ENCODE measurements at places on chromosomes 1 and 21.
A peak's percentile ranks its signal among the peaks of the same experiment; 100 is the strongest.

GRCh38 chr1:202501281-202501680 is 152.8 kb downstream of the PPP1R12B start:
- peak; percentile 4 for DNase-seq

GRCh38 chr1:59779949-59780348 is 34.8 kb upstream of the HOOK1 start:
- DNase-seq: no peak

DNA sequence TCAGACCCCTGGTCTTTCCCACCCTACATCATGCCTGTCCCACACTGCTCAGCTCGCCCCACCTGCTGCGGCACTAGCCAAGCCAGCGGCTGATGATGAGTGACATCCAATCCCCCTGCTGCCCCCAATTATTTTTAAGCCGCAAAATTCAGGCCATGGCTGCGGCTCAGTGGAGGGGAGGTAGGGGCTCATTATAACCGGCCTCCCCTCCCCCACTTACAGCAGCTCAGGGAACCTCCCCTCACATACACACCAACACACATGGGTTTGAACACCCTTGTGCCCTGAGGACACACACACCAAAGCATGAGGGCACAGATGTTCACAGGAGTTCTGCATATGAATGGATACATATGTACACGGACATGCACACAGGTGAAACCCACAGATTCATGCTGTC is 5.3 kb downstream of the ADGRB2 start:
- no peak for DNase-seq

- peak; percentile 12 for DNase-seq
These were observed 34.2 kb upstream of the LRRC8C start for GRCh38 chr1:89598450-89599331.

GRCh38 chr1:181326348-181326747 is 157.0 kb upstream of the CACNA1E start:
- DNase-seq: no peak

GRCh38 chr1:25194572-25195020 is 37.7 kb downstream of the SYF2 start:
- no peak for DNase-seq

- no peak for DNase-seq
These were observed 66.7 kb downstream of the SLC45A1 start for GRCh38 chr1:8384577-8384976.

DNA sequence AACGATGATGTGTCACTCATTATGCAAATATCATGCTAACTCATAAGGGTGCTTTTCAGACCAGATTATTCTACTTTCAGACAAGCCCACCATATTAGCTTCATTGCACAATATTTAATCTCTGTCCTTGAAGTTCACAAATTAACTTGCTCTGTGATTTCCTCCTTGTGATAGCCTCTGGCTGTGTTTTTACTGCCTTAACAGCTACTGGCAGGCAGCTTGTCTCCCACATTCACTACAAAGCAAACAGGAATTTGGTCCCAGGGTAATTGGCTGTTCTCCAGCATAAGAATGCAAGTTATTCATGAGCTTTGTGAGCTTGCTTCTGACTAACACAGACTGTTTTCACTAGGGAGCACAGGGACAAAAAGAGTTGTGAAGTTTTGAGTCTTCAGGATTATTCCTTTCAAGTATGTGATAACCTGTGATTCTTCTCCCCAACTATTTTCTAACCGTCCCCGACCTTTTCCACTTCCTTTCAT is 87.9 kb upstream of the HMCN1 start:
- peak; percentile 78 for DNase-seq

- no peak for DNase-seq
These were observed 42.2 kb downstream of the TENT5C start for GRCh38 chr1:117648015-117648414.

DNA sequence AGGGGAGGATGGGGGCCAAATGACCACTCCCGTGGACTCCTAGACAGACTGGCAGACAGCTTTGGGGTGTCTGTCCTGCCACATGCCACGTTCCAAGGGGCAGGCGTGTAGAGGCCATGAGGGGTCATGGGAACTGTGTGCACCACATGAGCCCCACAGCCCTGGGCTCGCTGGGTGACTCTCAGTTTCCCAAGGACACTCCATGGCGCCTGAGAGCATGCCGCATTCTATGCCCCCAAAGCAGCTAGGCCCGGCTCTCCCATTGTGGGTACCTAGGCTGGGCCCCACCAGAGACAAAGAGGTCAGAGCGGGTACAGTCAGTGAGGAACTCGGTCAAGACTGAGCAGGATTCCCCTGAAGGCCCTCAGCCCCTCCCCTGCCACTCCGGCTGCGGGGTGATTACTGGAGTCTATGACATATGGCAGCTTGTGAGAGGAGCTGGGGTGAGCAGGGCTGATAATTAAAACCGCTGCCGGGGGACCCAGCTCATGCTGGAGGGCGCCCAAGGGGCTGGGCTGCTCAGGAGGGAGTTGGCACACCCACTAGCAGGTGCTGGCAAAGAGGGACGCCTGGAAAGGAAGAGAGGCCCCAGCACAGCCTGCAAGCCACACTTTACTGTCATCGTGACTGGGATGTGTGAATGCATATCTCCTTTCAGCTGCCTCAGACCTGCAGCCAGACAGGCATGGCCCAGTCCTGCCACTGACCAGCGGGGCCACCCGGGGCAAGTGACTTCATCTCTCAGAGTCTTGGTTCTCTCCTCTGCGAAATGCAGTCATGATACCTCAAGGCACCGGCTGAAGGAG is 8.4 kb downstream of the LRP8 start:
- no peak for DNase-seq

GRCh38 chr1:201365251-201365650 is 12.2 kb downstream of the TNNT2 start:
- no peak for DNase-seq

GRCh38 chr1:89942014-89942413 is 52.9 kb upstream of the ZNF326 start:
- DNase-seq: no peak

DNA sequence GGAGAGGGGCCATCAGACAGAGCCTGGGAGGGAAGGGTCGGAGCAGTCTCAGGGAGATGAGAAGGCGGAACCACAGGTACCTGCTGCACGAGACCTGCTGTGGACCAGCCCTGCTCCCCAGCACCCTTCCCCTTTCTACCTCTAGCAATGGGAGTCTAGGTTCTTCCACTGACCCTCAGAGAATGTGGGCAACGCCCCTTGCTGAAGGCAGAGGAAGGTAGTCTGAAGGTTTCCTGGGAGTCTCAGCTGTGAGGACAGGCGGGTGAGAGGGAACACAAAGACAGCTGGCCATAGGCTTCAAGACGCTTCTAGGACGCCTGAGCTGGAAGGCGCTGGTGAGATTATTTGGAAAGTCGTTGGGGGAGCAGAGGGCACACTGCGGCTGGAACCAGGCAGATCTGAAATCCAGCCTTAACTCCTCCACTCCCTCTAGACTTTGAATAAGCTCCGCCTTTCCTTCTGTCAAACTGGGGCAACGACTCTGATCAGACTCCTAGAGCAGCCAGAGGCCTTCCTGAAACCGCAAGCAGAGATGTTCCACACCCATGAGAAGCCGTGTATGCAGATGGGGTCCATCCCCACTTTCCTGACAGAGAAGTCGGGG is 18.1 kb downstream of the SLC45A3 start:
- DNase-seq: no peak

GRCh38 chr1:230335861-230336522 is 90.1 kb downstream of the PGBD5 start:
- no peak for DNase-seq

DNA sequence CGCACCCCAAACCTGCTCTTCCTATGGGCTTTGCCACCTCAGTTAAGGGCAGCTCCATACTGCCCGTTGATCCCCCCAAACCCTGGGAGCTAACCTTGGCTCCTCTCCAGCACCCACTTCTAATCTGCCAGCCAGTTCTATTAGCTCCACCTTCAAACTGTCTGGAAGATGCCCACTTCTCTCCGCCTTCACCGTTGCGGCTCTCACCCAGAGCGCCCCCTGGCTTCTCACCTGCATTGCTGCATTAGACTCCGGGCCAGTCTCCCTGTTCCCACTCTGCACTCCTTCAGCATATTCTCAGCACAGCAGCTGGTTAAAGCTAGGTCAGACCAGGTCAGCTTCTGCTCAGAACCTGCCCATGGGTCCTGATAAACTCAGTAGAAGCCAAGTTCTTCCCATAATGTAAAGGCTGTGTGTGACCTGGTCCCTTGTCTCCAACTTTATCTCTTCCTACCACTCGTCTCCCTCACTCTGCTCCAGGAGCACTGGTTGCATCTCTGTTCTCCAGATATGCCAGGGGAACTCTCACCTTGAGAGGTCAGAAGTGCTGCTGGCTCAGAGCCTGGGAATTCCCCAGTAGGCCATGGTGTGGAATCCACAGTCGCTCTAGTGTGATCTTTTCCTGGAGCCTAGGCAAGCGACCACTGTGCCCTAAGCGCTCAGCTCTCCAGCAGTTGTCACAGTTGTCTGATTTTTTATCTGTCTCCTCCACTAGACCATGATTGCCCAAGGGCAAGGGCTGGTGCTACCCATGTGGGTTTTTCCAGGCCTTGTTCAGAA is 150.3 kb downstream of the HMGB4 start:
- no peak for DNase-seq

DNA sequence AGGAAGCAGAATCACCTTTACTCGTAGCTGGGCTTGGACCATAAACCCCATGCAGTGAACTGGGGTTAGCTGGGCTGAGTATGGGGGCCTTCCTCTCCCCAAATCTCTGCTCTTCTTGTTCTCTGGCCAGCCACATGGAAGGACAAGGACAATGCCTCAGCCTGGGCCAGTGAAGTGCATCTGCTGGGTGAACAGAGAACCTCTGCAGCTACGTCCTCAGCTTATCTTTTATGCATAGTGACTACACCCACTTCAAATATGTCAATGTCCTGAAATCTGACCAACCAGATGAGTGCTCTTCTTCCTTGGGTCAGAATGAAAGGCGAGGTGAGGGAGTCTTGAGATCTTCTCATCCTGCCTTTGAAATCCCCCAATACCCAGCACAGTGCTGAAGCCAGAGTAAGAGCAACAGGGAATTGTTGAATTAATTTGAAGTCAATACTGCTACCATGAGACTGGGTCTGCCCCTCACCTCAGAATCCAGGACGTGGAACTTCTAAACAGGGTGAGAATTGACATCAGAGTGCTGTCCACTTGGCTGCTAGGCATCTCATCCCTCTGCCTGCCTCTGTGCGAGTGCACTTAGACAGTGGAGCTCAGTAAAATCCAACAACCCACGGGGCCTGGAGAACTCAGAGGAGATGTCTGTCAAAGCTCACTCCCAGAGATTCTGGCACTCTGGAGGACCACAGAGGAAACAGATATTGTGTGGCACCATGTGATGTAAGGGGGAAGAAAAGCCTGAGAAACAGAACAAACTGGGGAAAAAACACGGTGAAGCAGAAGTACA is 99.0 kb downstream of the IER5 start:
- no peak for DNase-seq

DNA sequence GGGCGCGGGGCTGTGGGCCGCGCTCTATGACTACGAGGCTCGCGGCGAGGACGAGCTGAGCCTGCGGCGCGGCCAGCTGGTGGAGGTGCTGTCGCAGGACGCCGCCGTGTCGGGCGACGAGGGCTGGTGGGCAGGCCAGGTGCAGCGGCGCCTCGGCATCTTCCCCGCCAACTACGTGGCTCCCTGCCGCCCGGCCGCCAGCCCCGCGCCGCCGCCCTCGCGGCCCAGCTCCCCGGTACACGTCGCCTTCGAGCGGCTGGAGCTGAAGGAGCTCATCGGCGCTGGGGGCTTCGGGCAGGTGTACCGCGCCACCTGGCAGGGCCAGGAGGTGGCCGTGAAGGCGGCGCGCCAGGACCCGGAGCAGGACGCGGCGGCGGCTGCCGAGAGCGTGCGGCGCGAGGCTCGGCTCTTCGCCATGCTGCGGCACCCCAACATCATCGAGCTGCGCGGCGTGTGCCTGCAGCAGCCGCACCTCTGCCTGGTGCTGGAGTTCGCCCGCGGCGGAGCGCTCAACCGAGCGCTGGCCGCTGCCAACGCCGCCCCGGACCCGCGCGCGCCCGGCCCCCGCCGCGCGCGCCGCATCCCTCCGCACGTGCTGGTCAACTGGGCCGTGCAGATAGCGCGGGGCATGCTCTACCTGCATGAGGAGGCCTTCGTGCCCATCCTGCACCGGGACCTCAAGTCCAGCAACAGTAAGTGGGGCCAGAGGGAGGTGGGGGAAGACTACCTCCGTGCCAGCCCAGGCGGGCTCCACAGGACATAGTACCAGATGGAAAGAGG is 808 bp downstream of the MAP3K21 start:
- DNase-seq: no peak

DNA sequence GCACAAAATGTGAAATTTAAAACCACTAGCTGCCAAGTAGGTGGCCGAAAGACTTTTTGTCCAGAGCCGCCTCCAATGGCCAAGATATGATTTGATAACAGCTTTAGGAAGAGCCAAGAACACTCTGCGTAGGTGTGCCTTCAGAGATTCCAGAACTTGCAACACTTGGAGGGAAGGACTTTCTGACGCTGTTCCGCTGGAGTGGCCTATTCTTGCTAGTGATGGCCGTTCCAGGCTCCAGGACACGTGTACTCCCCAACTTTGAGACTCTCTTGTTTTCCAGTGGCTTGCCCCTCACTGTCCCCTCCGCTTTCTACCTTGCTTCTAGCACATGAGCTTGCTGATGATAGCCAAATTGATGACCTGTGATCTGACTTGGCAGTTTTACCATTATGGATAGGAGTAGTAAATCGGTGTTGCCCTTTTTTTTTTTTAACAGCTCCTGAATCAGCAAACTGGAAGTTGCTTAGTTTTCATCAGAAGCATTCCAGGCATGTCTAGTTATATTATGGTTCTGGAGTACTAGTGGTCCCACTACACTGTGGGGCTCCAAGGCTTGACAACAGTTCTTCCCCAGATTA is 1.0 kb downstream of the PRDX6 start:
- no peak for DNase-seq

- DNase-seq: no peak
These were observed 3.7 kb downstream of the ITGB2 start for GRCh38 chr21:44916965-44917364.

DNA sequence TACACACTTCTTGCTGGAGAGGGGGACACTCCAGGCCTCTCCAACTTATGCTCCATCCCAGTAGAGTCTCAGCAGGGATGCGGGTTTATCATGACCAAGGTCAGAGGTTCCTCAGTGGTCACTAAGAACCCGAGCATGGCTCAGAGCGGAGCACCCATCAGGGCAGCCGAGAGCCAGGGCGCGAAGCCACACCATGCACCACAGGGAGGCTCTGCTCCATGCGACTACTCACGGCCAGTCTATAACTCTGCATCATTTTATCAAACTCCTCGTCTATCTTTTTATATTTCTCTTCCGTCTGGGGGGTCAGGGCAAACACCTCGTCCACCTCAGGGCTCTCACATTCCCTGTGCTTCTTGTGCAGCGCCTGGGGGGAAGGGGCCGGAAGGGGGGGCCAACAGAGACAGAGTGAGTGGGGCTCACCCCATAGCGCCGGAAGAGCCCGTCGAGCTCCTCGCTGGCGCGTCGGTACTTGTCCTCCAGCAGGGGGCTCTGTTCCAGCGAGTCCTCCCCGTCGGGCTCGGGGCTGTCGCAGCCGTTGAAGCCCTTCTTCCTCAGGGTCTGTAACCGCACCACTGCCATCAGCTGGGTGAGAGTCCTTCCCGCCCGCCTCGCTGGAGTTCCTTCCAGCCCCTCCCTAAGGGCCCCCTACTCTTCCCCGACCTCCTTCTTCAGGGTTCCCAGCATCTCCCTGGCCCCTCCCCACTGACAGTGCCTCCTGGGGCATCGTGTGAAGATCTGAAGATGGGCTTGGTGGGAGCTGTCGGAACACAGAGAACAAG is 20.0 kb downstream of the MEF2D start:
- no peak for DNase-seq

GRCh38 chr21:39057121-39057520 is 126.1 kb downstream of the PSMG1 start:
- peak; percentile 65 for DNase-seq
